Panc1 (cell line): ENCODE measurements at places on chromosomes 4 and X. TPM values are rescaled to one million over a fixed set of nuclear protein-coding genes. Genes with fewer than 3 reads are reported as not detected.

GRCh38 chrX:3425031-3425430, 78.6 kb upstream of the MXRA5 start:
- DNase-seq = no peak

GRCh38 chrX:30913492-30913891, 24.4 kb upstream of the TAB3 start:
- no peak for DNase-seq

DNA sequence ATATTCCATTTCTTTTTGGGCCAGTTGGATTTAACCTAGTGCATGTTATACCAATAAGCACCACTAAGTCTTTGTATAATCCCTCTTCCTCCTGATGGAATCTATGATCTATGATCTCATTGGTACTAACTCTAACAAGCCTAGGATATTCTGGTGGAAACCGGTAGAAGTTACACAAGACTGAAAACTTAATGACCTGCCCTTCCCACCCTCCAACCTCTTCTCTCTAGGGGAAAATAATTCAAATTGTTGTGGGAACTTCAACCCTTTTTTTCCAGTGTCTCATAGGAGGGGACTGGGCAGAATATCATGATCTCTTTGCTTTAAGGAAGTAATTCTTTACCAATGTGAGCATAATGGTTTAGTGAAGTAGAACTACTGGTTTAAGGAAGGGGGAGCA, 289.5 kb upstream of the BOD1L1 start:
- no peak for DNase-seq

DNA sequence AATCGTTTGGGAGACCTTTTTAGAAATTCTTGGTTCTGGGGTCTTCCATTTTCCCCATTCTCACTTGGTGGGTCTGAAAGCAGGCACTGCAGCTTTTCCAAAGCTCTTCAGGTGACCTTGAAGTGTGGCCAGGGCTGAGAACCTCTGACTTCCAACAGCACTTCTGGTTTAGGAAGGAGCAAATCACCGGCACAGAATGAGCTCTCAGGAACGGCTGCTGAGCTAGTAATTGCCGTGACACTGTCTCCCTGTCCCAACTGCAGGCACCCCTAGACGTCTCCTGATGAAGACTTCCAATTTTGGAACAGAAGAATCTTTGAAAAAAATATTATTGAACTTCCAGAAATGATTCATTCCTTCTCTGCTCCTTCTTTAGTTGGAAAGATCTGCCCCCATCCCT, 31.3 kb downstream of the CD38 start:
- DNase-seq = no peak

- DNase-seq = no peak
These were observed 599.0 kb downstream of the RAB28 start for GRCh38 chr4:12884846-12885796.

DNA sequence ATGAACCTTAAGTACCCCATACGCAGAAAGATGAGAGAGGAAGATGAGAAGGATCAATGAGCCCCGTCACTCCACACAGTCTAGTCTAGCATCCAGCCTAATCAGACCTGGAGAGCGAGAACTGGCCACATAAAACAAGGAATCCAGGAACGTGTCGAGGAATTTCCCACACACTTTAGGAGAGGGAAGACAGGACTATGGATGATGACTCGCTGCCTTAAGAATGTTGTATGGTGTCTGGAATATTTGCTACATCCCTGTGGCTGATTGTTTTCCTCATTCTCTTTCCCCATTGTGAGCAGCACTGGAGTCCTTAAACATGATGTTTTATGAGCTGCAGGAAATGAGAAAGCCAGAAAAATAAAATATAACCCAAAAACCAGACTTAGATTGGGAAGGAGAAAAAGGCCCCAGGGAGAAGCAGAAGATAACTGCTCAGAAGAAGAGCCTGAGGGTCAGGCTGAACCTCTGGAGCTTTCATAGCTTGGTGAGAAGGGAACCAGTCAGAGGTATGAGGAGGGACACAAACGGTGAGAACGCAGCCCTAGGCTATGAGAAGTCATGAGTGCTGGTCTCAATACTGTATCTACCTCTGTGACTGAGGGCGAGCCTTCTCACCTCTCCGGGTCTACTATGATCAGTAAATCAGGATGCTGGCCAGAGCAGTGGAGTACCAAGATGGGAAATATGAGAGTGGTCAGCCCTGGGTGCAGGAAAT, 139.5 kb upstream of the NOCT start:
- DNase-seq = no peak

Gene NHSL2
- 0.36 TPM for total RNA-seq

- no peak for DNase-seq
These were observed 184.5 kb downstream of the CLCN4 start for GRCh38 chrX:10341309-10341708.

DNA sequence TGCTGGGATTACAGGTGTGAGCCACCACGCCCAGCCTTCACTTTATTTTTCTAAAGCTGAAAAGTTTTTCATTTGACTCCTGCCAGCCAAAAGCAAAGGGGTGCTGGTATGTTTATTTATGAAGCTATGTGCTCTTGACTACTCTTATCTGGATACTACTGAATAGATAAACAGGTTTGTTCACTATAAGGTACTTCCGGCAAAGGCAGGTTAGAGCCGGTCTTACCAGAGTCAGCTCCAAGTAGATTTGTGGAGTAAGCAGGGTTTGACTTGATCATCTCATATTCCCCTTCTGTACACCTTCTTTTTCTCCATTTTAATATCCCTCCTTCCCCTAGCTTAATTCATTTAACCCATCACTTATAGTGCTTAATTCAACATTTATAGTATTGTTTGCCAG, 175.4 kb upstream of the MBNL3 start:
- no peak for DNase-seq

- DNase-seq = no peak
These were observed 72.5 kb upstream of the GPR34 start for GRCh38 chrX:41616255-41616654.

DNA sequence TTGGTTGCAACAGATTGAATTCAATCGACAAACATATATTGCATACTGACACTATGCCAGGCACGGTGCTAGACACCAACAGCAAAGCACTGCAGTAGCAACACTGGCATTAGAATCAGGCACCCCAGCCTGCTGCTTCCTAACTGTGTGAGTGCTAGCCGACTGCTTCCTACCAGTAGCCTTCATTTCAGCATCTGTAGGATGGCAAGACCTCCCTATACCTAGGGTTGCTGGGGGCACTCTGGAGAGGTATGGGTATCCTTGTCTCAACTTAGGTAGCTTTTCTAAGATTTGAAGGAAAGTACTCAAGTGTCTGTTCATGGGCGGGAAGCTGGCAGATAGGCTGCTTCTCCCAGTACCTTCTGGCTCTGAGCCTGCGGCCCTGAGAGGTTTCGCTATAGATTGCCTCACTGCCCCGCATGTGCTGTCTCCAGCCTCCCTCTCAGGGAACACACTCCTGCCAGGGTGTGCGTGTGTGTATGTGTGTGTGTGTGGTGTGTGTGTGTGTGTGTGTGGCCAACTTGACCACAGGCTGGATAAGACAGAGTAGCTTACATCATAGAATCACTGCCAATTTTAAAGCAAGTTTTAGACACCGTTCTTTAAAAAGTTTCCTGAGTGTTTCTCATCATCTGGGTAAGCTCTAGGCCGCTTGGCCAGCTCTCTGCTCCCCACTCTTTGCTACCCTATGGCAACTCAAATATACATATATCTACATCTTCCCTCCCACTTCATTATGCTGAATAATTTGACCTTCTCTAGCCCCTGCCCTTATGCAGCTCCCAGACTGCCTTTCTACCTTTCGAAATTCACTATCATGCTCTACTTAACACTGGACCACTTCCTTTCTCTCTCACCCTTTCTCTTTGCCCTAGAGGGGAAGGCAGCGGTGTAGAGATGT, 97.0 kb upstream of the PJA1 start:
- DNase-seq = no peak

DNA sequence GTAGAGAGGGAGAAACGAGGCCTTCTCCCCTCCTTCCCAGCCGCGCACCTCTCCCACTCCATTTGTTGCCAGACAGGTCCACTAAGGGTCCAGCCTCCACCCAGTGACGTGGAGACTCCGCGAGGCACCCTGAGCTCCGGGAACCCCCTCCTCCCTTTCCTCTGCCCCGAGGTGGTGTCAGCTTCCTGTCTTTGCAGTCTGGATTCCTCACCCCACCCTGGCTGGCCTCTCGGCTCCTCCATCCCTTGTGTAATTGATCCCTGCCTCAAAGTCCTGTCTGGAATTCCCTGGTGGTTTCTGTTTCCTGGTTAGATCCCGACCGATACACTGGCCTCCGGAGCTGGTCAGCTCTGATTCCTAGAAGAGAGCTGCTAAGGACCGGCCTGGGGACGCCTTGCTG, 105.9 kb upstream of the SCOC start:
- no peak for DNase-seq

DNA sequence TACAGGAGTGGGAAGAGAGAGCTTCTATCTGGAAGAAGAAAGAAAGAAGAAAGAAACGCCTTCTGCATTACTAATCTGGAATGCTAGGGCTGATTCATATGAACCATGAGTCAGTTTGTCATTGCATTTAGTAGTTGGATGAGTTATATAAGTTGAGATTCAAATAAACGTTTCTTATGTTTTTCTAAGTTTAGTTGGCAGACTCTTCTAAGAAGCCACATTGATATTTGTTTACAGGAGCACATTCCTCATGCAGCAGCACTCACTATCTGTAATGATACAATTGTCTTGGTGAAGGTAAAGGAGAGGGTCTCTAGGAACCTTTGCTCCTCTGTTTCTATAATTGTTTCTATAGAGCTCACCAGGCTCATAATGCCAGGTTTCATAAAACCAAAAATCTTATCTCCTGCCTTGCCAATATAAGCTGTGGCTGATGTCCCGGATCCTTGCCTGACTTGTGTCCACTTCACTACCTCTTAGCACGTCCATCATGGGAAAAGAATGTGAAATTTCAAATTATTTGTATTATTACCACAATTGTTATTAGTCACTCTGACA, 39.5 kb downstream of the HOPX start:
- DNase-seq = peak; percentile 64

Gene CXorf49B
- total RNA-seq = not detected

Gene GAB3
- 8.2 TPM for total RNA-seq

DNA sequence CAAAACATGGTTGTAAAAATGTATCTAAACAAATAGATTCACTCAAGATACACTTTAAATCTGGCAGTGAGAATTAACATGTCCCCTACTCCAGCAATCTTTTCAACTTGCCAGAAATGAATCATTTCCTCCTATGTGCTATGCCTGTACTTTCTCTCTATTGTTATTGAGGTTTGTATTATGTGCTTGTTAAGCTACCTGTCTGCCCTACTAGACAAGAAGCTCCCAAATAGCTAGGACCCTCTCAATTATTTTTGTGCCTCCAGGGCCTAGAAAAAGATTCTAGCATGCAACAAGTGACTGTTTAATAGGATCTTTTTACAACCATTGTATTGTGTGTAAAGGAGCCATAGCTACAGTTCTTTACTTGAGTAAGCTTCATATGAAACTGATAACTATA, 3.5 kb upstream of the SAP30 start:
- no peak for DNase-seq

- no peak for DNase-seq
These were observed 2332.4 kb downstream of the ARAP2 start for GRCh38 chr4:33911959-33912358.

GRCh38 chrX:24100713-24101112, 46.0 kb downstream of the EIF2S3 start:
- no peak for DNase-seq

DNA sequence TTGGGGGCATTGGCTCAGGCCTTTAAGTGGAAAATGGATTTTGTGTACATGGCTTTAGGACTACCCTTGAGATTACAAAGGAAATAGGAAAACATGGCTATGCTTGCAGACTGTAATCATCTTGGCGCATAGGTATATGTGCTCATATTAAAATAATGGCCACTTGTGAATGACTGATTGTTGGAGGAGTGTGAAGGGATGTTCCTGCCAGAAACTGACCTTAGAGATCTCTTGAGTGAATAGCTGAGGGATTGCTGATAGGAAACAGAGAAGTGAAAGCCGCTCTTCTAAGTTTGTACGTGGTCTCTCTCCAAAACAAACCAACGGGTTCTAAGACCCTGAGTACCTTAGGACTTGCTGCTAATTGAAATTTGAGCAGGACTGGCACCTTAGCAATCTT, 186.0 kb downstream of the MGST2 start:
- no peak for DNase-seq

DNA sequence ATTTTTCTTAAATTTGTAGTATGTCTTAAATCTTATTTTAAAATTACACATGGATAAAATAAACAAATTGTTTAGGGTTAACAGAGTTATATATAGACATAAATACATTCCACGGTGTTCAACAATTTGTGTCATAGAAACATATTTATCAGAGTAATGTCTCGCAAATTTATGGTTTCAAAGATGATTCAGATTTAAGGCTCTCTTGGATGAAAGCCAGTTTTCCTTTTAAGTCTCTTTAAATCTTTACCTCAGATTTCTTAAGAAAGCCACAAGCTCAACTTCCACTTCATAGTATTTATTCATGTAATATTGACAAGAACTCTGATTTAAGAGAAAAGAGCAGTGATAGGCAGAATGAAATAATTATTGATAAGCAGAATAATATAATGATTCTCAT, 1254.8 kb upstream of the ADGRL3 start:
- DNase-seq = no peak

Gene TSPAN6
- 7.2 TPM for total RNA-seq

GRCh38 chr4:39657465-39657864, 18.8 kb upstream of the SMIM14 start:
- no peak for DNase-seq

DNA sequence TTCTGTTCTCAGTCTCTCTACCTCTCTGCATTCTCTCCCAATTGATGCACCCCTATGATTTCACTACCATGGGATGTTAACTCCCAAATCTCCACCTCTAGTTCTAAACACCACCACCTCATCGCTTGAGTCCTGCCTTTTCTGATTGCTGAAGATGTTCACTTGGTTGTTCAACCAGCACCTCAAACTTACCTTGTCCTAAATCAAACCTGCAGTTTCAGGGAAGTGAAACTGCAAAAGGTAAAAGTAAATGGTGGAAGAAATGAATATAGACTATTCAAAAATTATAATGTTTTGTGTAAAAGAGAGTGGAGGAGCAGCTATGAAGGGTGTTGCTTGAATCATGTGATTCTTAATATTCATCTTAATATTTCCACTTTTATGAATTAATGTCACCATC, 91.0 kb downstream of the PDE5A start:
- DNase-seq = no peak

Gene USP26
- total RNA-seq = not detected

DNA sequence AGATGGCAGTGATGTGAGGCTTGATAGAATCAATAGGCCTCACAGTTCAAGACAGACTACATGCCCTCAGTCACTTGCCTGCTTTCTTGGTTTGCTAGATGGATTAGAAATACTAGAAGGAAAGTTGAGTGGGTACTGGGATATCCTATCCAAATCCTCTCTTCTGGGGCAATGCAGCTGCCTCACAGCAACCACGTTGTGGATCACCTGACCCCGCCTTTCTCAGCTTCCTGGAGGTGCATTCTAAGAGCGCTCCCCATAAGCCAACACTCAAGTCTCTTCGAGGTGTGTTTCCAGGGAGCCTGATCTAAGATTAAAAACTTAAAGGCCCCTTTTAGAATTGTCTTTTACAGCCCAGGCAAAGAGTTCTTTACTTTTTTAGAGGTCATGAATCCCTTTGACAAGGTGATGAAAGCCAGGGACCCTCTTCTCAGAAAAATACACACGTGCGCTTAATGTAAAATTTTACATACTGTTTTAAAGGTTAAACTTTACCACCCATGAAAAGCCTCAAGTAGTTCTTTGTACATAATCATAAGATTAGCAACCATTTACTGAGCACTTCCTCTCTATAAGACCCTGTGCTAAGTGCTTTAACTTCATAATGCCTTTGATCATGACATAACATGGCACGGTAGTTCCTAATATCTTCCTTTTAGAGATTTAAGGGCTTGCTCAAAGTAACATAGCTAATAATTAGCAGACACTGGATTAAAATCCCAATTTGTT, 840 bp upstream of the RPL34 start:
- no peak for DNase-seq

Gene CLGN
- 5.4 TPM for total RNA-seq
